ENCODE measurements at places on chromosomes 3 and 15.

GRCh38 chr3:143295201-143296080 lies 175.9 kb downstream of the CHST2 start:
- DNase-seq: no peak

GRCh38 chr15:96354731-96355567 lies 24.4 kb downstream of the NR2F2 start:
- peak; percentile 68 for DNase-seq

GRCh38 chr15:35308802-35309201 lies 223.7 kb upstream of the NANOGP8 start:
- no peak for DNase-seq

DNA sequence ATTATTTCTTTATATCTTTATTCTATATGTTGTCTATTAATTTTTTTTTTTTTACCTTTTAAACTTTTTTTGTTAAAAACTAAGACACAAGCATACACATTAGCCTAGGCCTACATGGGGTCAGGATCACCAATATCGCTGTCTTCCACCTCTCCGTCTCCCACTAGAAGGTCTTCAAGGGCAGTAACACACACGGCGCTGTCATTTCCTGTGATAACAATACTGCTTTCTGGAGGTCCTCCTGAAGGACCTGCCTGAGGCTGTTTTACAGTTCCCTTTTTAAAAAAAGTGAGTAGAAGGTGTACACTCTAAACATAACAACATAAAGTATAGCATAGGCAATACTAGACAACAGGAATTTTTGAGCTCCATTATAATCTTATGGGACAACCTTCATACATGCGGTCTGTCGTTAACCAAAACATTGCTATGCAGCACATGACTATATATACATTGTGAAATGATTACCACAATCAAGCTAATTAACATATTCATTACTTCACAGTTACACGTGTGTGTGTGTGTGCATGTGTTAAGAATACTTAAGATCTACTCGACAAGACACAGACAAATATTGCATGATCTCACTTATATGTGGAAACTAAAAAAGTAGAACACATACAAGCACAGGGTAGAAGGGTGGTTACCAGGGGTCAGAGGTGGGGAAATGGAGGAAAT lies 20.8 kb downstream of the RAB6B start:
- DNase-seq: peak; percentile 40

DNA sequence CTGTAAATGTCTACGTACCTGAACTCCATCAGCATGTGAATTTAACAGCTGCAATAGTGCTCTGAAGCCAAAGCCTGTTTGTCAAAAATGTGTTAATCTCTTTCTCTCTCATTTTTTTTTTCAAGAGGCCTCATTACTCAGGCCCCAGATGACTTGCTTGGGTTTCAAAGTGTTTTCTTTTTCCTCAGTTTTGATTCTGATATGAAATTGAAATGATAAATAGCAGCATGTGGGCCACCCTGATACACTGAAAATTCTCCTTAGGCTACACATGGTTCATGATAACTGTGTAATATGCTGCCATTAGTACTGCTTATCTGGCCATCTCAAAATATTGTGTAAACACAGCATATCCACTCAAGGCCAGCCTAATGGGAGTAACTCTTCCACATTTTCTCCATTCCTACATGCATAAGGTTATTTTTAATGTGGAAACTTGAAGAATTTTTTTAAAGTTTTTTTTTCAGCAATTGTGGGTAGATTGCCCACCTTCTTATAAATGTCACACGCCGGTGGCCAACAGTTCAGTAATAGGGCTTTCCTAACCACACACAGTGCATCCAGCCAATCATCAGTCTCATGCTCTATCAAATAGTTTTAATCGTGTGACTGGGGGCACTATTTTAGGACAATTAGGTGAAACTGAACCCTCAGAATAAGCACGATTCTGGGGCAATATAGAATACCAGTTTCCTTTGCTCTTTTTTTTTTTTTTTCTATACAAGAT lies 13.1 kb upstream of the DENND4A start:
- no peak for DNase-seq

DNA sequence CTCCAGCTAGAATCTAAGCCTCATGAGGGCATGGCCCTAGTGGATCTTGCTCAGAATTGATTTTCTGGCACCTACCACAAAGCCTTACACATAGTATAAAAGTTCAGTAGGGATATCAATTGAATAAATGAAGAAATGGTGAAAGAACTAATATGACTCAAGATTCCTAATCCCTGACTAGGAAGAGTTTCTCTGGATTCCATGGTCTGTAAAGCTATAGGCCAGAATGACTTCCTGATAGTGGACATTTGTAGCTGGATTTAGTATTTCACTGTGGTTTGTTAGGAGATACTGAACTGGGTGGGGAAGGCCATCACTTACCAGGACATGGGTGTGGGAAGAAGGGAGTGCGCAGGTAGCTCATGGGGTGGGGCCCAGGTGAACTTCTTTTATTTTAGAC lies 168.9 kb downstream of the RAP2B start:
- DNase-seq: no peak

DNA sequence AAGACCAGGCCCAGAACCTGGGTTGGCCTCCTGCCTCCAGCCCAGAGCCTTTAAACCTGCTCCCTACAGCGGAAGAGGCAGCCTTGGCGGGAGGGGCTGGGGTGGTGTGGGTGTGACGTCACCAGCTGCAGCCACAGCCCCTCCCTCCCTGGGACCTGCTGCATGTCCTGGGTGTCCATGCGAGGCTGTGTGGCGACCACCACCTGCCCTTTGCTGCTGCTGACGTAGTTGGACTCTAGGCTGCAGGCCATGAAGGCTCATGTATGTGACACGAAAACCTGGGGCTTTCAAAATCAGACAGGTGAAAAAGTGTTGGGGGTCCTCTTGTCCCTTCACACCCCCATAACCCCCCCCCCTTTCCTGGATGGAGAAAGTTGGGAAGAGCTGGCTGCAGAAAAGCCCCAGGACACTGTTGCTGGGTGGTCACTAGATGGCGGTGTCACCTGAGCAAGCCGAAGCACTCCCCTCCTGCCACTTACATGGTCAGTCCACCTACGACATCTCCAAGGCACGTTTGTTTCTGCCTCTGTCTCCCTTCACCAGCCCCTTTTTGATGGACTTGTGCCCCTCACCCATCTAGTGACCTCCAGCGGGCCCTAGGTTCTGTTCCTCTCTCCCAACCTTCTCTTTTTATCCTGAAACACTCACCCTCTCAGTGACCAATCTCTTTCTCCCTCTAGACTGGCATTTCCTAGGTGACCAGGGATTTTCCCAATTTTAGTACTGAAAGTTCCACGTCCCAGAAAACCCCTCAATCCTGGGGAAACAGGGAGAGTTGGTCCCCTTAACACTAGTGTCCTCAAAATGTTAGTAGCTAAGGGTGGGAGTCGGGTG lies 35.2 kb downstream of the SLC6A20 start:
- peak; percentile 46 for DNase-seq

DNA sequence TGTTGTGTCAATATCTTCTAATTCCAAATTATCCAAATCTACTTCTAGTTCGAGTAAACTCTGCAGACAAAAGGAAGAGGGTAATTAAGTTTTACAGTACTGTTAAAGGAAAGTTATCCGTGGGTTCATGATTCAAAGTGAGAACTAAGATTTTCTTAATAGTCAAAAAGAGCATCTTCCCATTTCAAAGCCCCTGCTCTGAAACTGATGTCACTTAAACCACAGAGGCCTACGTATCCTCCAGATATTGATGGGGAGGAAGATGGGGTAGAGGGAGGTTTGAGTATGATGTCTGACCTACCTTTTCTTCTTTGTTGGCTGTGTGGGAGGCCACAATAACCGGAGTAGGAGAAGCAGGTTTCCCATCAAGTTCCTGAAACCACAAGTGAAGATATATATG lies 14.1 kb downstream of the MRPS22 start:
- no peak for DNase-seq

DNA sequence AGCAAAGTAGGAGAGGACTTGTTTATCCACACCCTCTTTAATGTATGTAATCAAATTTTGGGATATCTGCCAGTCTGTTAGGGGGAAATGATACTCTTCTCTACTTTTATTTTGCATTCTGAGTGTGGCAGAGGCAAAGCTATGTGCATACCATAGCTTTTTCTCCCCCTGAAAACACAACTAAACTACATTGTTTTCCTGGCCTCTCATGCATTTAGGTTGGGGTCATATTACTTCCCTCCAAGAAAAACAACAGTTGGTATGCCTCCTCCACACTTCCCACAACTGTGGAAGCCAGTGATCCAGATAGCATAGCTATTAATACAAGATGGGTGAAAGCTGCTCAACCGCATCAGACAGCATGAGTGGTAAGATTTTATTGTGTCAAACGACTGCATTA lies 6.9 kb downstream of the RPL15 start:
- DNase-seq: no peak

GRCh38 chr15:38536201-38536676 lies 28.4 kb downstream of the RASGRP1 start:
- no peak for DNase-seq

- no peak for DNase-seq
These were observed 73.2 kb downstream of the CLSTN2 start for GRCh38 chr3:140007911-140008869.

- DNase-seq: no peak
These were observed 27.7 kb downstream of the CCDC54 start for GRCh38 chr3:107404727-107405469.

- no peak for DNase-seq
These were observed 336.1 kb upstream of the THBS1 start for GRCh38 chr15:39244776-39245175.

GRCh38 chr3:78645628-78646310 lies 1122.0 kb downstream of the ROBO1 start:
- peak; percentile 82 for DNase-seq

- no peak for DNase-seq
These were observed 29.0 kb downstream of the ABHD6 start for GRCh38 chr3:58266577-58266976.

DNA sequence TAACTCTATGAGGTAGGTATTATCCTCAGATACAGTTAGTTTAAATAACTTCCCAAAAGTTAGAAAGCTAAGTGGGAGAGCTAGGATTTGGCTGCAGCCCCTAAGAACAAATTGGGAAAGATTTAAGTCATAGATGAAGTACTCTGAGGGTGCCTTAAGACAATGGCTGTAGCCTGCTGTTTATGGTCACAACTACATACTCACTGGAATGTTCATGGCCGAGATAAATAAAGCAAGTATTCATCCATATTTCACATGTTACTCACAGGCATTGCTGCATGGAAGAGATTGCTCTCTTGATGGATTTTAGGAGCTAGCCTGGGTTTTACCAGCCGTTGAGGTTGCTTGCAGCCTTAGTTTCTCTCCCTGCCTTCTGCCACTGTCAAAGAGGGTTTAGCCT lies 145.0 kb downstream of the CMSS1 start:
- no peak for DNase-seq

DNA sequence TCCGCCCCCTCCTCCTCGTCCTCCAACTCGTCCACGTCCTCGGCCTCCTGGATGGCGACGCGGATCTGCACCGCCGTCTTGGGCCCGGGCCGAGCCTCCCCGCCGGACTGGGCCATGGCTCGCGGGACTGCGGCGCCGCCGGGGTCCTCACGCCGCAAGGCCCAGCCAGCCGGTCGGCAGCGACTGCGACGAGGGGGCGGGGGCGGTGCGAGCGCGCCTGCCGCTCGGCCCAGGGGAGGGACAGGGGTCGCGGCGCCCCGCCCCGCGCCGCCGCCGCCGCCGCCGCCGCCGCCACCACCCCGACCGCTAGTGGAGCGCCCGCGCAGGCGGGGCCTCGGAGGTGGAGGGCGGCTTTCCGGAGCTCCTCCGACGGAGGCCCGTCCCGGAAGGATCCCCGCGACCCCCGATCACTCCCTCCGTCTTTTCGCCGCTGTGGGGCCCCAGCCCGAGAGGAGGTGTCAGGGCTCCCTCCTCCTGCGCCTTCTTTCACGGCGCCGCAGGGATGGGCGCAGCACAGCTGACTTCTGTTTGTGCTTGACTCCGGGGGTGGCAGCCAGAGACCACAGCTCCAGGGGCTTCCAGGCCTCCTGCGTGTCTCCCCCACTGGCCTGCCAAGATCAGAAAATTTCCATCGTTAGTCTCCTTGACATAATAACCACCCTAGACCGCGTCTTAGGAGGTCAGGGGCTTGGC lies at the start of gene LARP6:
TSS of gene LARP6 (minus strand) at position 185 of the 693 bp plus-strand sequence. CDS start at position 116, 69 bp downstream.
- peak; percentile 35 for DNase-seq

- no peak for DNase-seq
These were observed 159.6 kb downstream of the GHSR start for GRCh38 chr3:172288651-172289050.

DNA sequence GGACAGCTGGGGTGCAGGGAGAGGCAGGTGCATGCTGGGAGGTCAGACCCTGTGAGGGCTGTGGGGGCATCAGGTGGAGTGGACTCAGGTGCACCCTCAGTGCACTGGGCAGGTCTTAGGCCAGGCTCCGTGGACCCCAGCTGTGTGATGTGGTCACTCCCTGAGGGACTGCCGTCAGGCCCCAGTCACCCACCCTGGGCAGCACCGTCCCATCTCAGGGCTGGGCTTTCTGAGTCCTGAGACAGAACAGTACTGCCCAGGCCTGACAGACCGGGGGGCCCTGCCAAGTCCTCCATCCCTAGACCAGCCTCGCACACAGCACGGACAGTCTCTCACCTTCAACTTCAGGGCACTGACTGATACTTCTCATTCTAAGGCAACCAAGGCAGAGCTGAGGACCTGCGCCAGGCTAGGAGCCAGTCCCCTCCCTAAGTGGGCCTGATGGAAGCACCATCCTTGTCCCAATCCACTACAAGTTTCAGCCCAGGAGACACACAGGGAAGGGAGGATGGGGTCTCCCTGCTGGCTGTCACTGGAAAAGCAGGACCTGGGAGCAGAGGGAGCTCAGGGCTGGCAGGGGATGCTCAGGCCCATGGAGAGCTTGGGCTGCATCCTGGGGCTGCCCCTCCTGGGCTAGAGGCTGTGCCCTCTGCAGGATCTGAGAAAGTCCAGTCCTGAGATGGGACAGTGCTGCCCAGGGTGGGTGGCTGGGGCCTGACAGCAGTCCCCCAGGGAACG lies 86.3 kb downstream of the LMLN start:
- no peak for DNase-seq

- DNase-seq: no peak
These were observed 24.0 kb upstream of the AADAC start for GRCh38 chr3:151789853-151790463.

GRCh38 chr3:127059072-127059471 lies 76.2 kb downstream of the PLXNA1 start:
- no peak for DNase-seq

- no peak for DNase-seq
These were observed 5.1 kb upstream of the MUC13 start for GRCh38 chr3:124939661-124940060.

DNA sequence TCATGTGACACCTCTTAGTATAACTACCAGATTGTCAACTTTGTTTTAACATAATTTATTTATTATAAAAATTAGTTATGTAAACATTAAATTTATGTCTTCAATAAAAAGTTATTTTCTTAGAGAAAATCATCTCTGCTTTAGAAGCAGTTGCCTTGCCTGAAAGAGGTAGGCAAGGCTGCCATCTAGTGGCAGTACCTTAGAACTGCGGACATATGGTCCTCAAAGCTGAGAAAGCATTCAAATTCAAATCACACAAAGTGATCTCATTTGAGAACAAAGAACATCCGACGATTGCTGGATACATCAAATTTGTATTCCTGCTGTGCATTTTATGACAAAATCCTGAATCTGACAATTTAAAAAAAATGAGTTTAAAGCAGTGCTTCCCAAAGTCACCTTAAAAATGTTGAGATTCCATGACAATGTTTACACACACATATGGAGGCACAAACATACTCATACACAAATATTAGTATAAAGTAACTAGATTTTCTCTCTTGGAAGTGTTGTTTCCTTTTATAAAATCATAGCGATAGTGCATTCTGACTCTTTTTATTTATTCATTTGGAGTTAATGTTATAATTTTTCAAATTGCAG lies 617.4 kb downstream of the CADM2 start:
- DNase-seq: peak; percentile 65

- peak; percentile 58 for DNase-seq
These were observed 51.8 kb upstream of the GATM start for GRCh38 chr15:45429941-45430792.

GRCh38 chr15:69289342-69290146 lies 9.2 kb upstream of the PAQR5 start:
- DNase-seq: no peak
